ENCODE measurements at places on chromosomes 2 and 18.
A peak's percentile ranks its signal among the peaks of the same experiment; 100 is the strongest.

DNA sequence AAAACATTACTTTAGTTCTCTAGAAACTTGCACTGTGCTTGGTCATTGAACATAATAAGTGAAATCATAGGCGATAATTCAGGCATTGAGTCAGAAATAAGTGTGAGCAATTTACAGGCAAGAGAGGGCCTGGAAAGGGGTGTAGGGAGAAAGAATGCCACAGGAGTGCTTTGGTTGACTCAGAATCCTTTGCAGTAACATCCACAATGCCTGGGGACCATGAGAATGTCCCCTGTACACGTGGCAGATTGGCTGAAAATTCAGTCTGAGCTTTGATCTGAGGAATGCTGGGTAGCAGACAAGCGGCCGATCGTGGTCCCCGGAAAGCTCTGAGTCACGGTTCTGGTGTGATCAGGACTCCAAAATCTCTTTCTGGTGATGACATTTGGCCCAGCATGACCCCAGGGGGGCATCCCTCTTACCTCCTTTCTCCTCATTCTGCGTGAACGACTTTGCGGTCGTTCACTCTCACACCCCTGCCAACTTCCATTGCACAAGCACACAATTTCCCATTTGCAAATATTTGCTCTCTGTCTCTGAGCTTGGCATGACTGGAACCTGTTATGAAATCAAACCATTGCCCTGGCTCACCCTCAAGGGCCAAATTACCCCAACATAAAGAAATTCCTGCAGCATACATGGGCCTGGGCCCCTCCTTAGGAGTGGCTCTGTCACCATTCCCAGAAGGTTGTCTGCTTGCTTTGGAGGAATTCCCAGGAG, 305.0 kb upstream of the EPAS1 start:
- peak; percentile 77 for DNase-seq

DNA sequence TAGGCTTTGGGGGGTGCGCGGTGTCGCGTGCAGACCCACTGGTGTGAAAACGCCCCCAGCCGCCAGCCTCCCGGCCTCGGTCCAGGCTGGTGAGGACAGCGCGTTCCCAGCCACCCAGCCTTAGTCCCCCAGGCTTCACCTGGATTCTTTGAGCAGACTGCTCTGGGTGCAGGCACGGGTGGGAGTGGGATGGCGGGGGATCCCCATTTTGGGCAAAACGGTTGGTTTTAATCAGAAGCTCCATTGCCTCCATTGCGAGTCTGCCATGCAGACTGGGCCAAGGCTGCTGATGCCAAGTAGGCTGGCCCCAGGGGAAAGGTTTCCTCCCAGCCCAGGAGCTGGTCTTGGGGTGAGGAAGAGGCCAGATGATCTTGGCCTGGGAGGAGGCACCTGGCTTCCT, 445 bp downstream of the MLPH start:
- DNase-seq = no peak

- no peak for DNase-seq
Observed at GRCh38 chr2:238774980-238775509, 72.8 kb upstream of the TWIST2 start.

DNA sequence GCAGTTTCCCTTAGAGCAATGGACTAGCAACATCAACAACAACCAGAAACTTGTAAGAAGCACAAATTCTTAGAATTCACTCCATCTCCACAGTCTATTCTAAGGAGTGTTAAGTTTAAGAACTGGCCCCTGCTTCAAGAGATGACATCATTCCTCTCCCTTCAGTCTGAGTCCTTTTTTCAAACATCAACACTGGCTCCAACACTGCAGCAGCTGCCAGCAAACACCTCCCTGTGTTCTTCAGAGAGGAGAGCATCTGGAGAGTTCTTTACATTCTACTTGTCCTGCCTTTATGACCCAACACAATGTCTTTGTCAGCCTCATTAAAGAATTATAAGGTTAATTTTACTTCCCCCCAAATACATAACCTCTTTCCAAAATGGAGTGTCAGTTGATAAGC, 122.3 kb downstream of the HNMT start:
- peak; percentile 73 for DNase-seq
